ENCODE measurements at places on chromosomes 1 and 21. TPM values are rescaled to one million over a fixed set of nuclear protein-coding genes. Genes with fewer than 3 reads are reported as not detected.

The ANKRD34A gene
- 0.32 TPM for total RNA-seq

The LAMTOR5 gene
- 81.0 TPM for total RNA-seq

The KLHL21 gene
- 65.8 TPM for total RNA-seq

The RCSD1 gene
- not detected for total RNA-seq

Data from bronchial smooth muscle cell (primary cell).